RWPE1 (cell line): ENCODE measurements at places on chromosomes 6 and 20.

GRCh38 chr6:157649311-157650260 is 173.5 kb upstream of the SNX9 start:
- no peak for DNase-seq

GRCh38 chr6:44035621-44036020 is 91.6 kb downstream of the MRPL14 start:
- no peak for DNase-seq

GRCh38 chr20:24421071-24421470 is 48.4 kb upstream of the SYNDIG1 start:
- no peak for DNase-seq

DNA sequence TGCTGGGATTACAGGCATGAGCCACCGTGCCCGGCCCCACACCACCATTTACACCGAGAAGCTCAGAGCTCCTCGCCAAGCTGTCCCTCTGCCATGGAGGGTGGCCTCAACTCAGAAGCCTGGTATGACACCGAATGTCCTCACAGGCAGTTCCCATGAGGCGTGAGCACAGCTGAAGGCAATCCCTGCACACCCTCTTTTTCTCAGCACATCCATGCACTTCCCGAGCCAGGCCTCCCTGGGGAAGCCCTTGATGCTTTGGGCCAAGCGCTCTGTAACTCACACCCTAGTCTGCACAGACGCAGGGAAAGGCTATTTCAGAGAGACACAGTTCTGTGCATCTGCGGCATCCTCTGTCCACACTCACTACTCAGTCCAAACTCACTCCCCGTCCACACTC is 18.4 kb downstream of the THBS2 start:
- DNase-seq: no peak

GRCh38 chr6:106122938-106123656 is 37.0 kb downstream of the PRDM1 start:
- DNase-seq: no peak

DNA sequence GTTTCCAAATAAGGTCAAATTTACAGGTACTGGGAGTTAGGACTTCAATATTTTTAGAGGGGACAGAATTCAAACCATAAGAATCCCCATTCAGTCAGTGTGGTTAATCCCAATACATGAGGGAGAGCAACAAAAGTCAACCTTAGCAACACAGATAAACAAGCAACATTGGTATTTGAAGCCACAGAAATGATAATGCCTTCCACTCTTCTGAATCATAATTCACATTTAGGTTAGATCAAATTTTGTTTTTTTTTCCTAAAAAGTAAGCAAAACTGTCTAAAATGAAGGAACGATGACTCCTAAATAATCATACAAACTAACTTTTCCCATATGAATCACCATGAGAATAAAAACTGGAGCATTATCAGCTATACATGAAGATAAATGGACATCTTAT is 246.0 kb upstream of the TENT5A start:
- no peak for DNase-seq

DNA sequence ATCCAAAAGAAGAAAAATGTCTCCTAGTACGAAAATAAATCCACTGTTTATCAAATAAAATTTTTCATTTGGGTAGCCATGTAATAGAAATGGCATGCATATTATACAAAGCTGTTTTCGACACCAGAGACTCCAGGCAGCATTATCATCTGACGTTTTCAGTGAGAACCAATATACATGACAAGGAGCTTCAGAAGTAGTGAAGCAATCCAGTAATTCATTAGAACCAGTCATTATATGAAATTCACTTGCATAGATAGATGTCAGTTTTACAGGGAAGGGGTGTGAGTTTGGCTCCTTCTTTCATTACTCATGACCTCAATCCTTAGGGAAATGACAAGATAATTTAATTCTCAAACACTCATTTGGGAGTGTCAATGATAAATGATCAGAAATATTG is 14.7 kb downstream of the HTR1B start:
- DNase-seq: no peak

GRCh38 chr20:48523191-48523995 is 304.4 kb downstream of the PREX1 start:
- peak; percentile 86 for DNase-seq

GRCh38 chr6:137910424-137910834 is 43.4 kb downstream of the TNFAIP3 start:
- DNase-seq: no peak

DNA sequence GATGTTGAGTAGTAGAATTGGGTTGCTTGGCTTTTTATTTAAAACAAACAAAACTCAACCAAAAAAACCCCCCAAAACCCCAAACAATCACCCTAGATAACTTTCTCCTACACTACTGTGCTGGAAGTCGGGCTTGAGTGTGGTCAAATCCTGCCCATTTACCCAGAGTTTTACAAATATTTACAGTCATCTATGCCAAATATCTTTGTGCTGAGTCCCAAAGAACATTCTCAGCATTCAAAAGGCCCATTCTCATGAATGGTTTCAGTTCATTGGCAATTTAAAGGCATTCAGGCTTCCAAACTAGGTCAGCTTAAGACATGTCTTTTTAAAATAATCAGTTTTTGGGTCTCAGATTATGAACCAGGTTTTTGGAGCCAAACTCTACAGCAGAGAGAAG is 1.8 kb downstream of the RNF144B start:
- DNase-seq: peak; percentile 32

GRCh38 chr20:25498280-25498606 is 87.1 kb downstream of the NINL start:
- DNase-seq: no peak

DNA sequence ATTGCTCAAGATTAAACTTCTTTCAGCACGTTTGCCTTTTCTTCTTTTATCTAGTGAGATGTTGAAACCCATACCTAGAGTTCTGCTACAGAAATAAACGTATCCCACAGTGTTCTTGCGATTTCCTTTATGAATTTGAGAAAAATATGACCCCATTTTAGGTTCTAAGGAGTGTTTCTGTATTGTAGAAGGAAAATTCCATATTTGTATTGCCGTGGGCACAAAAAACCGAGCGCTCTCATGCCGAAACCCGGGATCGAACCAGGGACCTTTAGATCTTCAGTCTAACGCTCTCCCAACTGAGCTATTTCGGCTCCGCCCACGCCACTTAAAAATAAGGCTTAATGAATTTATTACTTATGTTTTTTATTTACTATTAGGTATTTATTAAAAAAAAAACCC is 23.7 kb downstream of the ZNF311 start:
- no peak for DNase-seq

DNA sequence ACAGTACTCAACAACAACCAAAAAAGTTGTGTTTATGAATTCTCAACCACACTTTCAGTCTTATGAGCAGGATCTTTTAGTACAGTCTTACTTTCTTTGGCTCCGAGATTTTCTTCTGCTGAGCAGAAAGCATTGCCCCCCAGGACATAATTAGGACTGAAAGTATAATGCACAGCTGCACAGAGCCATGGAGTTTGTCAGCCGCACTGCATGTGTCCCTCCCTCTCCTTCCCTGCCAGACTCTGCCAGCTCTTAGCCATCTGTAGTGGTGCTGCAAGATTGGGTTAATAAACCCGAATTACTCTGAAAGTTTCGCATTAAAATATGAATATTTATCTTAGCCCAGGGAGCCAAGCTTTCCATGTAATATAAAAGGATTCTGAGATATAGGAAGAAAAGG is 179.6 kb upstream of the PTCHD4 start:
- no peak for DNase-seq

DNA sequence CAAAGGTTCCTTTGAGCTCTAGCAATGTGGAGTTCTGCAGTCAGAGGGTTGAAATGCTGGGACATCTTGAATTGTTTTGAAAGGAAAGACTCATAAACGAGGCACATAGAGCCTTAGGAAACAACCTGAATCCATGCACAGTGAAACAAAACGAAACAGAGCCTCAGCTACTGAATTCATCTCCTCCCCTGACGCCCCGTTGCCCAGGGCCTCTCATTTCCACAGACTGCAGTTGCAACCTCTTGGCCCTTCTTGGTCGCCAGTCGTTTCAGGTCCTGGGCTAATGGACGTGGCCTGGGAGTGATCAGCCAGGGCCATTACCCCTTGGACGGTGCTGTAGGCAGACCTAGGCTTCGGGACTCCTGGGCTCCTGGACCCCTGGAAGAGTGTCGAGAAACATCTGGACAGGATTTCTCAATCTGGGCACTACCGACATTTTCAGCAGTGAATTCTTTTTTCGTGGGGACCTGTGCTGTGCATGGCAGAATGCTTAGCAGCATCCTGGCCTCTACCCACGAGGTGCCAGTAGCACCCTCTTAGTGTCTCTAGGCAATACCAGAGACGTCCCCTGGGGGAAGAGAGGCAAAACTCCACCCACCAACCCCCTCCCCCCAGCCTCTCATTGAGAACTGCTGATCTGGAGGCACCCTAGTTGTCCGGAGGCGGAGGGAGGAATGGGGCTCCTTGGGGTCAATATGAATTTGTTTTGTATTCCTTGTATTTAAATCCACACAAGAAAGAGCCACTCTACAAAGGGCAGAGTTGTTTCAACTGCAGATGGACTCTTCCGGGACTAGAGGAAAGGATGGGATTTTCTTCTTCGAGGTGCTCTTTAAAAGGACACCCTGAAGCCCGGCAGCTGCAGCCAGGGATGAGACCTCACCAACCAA is 50.2 kb downstream of the TMEM242 start:
- DNase-seq: no peak

DNA sequence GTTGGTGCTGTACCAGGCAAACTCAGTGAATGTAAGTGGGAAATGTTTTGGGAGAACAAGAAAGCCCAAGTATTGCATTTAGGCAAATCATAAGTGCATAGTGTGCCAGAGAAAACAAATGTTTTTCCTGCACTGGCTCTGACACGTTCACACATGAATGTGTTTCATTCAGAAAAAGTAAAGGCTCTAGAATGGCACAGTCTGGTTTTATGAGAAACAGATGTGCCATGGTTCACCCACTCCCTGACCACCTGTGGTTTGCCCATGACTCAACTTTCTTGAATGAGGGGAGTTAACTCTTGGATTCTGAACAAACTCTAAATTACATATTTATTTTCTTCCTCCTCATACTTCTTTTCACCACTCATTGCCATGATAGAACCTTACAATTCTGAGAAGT is 126.9 kb downstream of the KCNQ5 start:
- DNase-seq: peak; percentile 82

DNA sequence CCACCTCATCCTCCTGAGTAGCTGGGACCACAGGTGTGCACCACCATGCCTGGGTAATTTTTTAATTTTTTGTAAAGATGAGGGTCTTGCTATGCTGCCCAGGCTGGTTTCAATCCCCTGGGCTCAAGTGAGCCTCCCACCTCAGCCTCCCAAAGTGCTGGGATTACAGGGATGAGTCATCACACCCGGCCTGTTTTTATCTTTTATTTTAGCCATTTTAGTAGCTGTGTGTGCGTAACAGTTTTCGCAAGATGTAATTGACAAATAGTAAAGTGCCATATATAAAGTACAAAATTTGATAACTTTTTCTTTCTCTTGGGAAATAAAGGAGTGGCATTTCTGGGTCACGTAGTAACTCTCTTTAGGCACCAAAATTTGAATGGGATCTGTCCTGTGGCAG is 21.4 kb downstream of the SNAI1 start:
- no peak for DNase-seq

- DNase-seq: no peak
These were observed 115.4 kb downstream of the FRK start for GRCh38 chr6:115945306-115945705.

DNA sequence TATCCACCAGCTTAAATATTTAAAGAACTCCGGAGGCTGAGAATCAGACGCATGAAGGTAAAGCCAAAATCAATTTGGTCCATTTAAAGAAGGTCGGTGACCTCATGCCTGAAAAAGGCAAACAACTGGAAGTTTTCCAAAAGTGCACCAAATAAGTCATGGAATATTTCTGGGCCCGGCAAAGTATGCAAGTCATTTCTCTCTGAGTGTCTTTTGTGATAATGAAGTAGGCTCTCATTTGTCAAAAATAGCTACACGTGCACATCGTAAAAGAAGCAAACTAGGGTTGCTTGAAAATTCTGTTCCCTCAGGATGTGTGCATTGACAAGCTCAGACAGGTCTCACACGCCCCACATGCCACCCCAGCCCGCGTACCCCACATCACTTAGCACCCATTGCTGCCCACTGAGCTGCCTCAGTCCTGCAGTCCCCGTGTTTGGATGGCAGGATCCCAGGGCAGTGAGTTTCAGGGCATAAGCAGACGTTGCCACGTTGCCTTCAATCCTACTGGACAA is 20.5 kb upstream of the PYGB start:
- peak; percentile 61 for DNase-seq

- DNase-seq: no peak
These were observed 58.7 kb downstream of the CD40 start for GRCh38 chr20:46176739-46177378.

DNA sequence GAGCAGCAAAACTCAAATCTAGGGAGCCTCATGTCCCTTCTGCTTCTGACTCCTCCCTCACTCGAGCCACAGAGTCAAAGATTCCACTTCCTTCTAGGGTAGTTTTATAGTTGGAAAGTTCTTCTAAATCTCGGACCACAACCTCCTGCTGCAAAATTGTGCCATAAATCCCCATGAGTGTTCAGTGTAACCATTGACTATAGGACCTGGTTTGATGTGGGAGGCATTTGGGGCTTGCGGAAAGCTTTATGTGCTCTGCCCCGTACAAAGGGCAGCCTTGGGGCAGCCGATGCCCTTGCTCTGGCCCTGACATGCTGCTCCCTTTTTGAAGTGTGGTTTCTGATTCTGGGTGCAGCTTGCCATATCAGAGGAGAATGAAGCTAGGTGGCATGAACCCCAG is 43.6 kb upstream of the IER3 start:
- DNase-seq: no peak

DNA sequence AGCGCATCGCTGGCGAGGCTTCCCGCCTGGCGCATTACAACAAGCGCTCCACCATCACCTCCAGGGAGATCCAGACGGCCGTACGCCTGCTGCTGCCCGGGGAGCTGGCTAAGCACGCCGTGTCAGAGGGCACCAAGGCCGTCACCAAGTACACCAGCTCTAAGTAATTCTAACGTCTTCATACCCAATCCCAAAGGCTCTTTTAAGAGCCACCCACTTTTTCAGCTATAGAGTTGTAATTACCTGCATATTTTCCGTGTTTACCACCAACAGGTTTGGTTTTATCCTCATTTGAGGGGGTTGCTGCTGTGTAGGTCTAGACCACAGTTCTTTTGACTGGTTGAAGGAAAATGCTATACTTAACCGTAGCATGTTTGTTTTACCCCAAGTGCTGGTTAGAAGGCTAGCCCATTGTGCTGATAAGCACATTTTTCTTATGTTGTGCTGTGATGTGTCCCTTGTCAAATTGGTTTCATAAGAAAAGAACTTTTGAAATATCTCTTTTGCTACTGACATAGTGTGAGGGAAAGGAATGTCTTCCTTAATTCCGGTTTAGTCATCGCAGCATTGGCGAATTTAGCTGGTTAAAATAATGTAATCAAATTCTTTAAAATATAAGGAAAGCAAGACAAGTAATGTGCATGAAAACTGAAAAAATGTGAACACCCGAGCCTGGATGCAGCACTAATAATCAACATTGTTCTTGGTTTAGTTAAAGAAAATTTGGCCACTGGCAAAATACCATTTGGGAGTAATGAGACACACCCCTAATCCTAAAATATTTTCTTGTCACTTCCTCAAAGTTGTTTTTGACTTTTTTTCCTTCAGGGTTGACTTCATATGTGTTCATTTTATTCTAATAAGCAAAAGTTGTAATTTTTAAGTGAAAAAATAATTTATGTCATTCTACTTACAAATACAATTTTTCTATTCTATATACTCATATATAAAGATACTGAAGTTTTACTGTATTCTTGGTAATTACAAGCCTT is 112.8 kb downstream of the HFE start:
- no peak for DNase-seq
